Placental epithelial cell (primary cell): ENCODE measurements at places on chromosomes 1 and 21. TPM values are rescaled to one million over a fixed set of nuclear protein-coding genes. Genes with fewer than 3 reads are reported as not detected.

ARHGAP29 gene
- total RNA-seq: 89.1 and 182 TPM in 2 replicates

SPRR2G gene
- not detected in 2 replicates for total RNA-seq

PDC gene
- total RNA-seq: not detected in 2 replicates

DENND1B gene
- total RNA-seq: 28.7 and 39.3 TPM in 2 replicates

OR2L5 gene
- total RNA-seq: 0.11 TPM in 1 of 2 replicates, not detected in the other

TTC22 gene
- total RNA-seq: 17.3 and 22.6 TPM in 2 replicates

SHISAL2A gene
- 0.76 and 1.6 TPM in 2 replicates for total RNA-seq

MCOLN3 gene
- total RNA-seq: 0.39 TPM in 1 of 2 replicates, not detected in the other

PGLYRP4 gene
- not detected in 2 replicates for total RNA-seq

SHE gene
- total RNA-seq: under 0.01 TPM in 2 replicates

HES4 gene
- 3.9 and 8.8 TPM in 2 replicates for total RNA-seq

RHOC gene
- 882 and 1,206 TPM in 2 replicates for total RNA-seq

TNFRSF1B gene
- under 0.01 TPM in 1 of 2 replicates, not detected in the other for total RNA-seq

C1orf115 gene
- total RNA-seq: 0.76 and 9.8 TPM in 2 replicates

AVPR1B gene
- total RNA-seq: not detected in 2 replicates

GRIK3 gene
- total RNA-seq: not detected in 2 replicates

UTS2 gene
- not detected in 2 replicates for total RNA-seq

ZNF593OS gene
- total RNA-seq: under 0.01 TPM in 1 of 2 replicates, not detected in the other

TCEA3 gene
- 18.2 and 38.9 TPM in 2 replicates for total RNA-seq

INSRR gene
- total RNA-seq: under 0.01 TPM in 1 of 2 replicates, not detected in the other

NKAIN1 gene
- 0.11 and 0.79 TPM in 2 replicates for total RNA-seq

SPRR2A gene
- total RNA-seq: not detected in 2 replicates

CD1C gene
- total RNA-seq: not detected in 2 replicates

FCRLA gene
- not detected in 2 replicates for total RNA-seq

OR2L8 gene
- total RNA-seq: 0.39 TPM in 1 of 2 replicates, not detected in the other

BACE2 gene
- 21.6 and 22.0 TPM in 2 replicates for total RNA-seq

CCDC181 gene
- total RNA-seq: not detected in 2 replicates

AMY1B gene
- total RNA-seq: not detected in 2 replicates

ZNF436 gene
- total RNA-seq: 40.1 and 62.8 TPM in 2 replicates

IL12RB2 gene
- 0.11 TPM in 1 of 2 replicates, not detected in the other for total RNA-seq

S100B gene
- total RNA-seq: 0.22 TPM in 1 of 2 replicates, not detected in the other

KRTAP7-1 gene
- not detected in 2 replicates for total RNA-seq

FLG gene
- total RNA-seq: under 0.01 TPM in 1 of 2 replicates, not detected in the other

SPRR1A gene
- not detected in 2 replicates for total RNA-seq

MSH4 gene
- total RNA-seq: under 0.01 TPM in 1 of 2 replicates, not detected in the other

FAM163A gene
- total RNA-seq: not detected in 2 replicates

GNG4 gene
- 1.2 and 2.4 TPM in 2 replicates for total RNA-seq

NASP gene
- total RNA-seq: 35.1 and 68.3 TPM in 2 replicates

ASAP3 gene
- 381 and 414 TPM in 2 replicates for total RNA-seq

C8B gene
- total RNA-seq: not detected in 2 replicates

USP16 gene
- total RNA-seq: 33.4 and 35.0 TPM in 2 replicates

PDZK1IP1 gene
- total RNA-seq: not detected in 2 replicates

SPOCD1 gene
- 0.54 and 0.79 TPM in 2 replicates for total RNA-seq

GSTM1 gene
- not detected in 2 replicates for total RNA-seq

SIM2 gene
- 2.1 and 4.3 TPM in 2 replicates for total RNA-seq

ARHGEF16 gene
- 0.39 and 4.1 TPM in 2 replicates for total RNA-seq

THBS3 gene
- 226 and 607 TPM in 2 replicates for total RNA-seq
